Stimulated activated CD4-positive, alpha-beta T cell treated with anti-CD3 and anti-CD28 coated beads, Interleukin-15, amount 100 ng/mL, for 48 hours (primary cell): ENCODE measurements at places on chromosomes 12 and 14.

- DNase-seq = no peak
These were observed 158.4 kb upstream of the PLXNC1 start for GRCh38 chr12:93989949-93990348.

DNA sequence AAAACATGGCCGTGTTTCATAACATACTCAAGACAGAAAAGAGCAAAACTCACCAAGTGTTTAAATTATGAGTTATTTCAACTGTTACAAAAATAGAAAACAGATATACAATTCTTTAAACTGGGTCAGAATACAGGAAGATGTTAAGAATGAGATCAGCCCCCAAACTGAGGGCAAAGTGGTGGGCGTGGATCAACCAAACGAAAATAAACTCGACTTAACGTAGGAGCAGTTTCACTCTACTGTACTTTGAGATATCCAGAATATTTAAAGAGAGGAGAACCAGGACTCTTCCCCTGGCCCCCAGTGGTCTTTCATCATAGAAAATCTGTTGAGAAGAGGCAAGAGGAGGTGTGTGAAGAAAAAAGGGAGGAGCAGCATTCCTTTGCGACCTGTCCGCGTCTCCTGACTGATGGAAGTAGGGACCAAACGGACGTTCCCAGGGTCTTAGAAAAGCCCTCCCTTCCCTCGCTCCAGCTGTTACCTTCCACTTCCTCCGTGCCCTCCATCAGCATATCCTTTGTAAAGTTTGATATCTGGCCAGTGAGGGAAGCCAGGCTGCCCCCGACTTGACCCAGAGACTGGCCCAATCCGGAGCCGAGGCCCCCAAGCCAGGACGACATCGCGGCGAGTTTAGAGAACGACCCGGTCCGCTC lies 668 bp downstream of the TRIP11 start:
- no peak for DNase-seq

GRCh38 chr12:4307593-4308333 lies 13.2 kb upstream of the TIGAR start:
- no peak for DNase-seq

DNA sequence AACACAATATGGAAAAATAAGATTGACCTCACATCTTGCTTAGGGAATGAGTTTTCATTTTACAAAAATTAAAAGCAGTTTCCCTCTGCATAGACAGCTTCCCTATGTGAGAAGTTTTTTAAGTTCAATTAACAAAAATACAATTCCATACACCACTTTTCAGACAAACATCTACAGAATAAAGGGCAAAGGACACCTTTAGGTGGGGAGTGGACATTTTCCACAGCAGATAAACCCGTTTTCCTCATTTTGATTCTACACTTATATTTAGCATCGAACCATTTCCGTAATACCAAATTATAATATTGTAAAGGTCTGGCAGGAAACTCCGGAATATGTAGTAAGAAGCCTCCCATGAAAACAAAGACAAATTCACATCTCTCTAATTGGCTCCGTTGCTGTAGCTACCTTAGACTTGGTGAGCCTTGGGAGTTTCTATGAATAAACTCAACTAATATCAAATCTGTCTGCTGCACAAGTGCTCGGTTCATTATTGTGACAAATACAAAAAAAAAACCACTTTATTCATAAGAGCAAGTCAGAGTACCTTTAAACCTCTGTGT lies 1.7 kb downstream of the ARMH4 start:
- DNase-seq = no peak

DNA sequence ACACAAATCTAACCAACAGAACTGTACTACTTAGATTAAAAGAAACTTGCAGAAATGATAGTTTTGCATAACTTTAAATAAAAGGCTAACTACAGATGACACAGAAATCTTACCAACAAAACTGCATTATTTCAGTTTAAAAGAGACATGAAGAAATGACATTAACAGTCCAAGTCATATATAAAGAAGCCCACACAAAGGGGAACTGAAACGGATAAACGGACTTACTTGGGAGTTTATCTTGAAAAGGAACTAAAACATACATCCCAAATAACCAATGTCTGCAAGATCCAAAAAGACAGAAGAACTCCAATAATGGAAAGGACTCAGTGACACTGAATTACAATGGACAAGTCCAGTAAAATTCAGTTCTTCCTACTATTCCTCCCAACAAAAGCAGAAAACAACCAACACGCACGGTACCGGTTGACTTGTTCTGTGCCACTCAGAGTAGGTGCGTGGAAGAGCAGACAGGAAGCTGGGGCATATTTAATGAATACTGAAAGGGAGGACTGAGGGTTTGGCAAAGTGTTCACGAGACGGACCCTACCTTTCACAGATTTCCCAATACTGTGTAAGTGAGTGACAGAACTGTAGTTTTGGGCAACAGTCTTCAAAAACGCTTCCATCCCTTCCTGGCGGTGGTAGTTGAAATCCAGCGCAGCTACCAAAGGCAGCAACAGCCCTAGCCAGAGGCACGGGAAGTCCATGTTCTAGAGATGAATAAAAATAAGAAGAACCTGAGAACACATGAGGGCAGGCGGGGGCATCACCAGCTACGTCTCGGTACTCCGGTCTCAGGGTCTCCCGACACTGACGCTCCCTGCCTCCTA lies 627 bp downstream of the CPM start:
- peak; percentile 2 for DNase-seq

- no peak for DNase-seq
These were observed 67.2 kb downstream of the SCARB1 start for GRCh38 chr12:124796303-124796960.

DNA sequence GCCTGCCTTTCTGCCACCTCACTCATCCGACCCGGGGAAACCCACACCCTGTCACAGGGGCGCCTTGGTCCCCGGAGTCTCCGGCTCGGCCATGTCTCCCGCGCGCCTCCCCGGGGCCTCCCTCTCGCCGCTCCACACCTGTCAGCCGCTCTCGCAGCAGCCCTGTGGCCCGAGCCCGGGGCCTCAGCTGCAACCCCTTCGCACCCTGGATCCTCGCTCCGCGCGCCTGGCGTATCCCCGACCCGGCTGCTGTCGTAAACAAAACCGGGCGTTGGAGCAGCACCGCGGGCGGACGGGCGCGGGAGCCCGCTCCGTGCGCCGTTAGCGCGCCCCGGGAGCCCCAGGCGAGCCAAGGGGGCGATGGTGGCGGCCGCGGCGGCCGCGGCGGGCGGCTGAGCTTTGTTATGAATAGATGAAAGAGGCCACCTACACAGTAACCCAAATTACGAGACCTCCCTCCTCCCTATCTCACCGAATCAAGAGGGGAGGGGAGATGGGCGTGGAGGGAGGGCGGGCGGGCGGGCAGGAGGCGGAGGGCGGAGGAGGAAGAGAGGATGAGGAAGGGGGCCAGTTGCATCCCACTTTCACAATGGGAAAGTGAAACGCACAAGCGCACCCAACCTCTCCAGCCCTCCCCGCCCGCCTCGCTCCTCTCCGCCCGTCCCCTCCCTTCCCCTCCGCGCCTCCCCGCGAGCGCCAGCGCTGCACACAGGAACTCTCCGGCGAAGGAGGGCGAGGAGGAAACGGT lies at the start of gene PLXNC1:
Gene PLXNC1, plus strand, starts transcription at position 587 of the 748 bp plus-strand sequence. CDS start 395 bp downstream, outside the sequence.
- peak; percentile 55 for DNase-seq

DNA sequence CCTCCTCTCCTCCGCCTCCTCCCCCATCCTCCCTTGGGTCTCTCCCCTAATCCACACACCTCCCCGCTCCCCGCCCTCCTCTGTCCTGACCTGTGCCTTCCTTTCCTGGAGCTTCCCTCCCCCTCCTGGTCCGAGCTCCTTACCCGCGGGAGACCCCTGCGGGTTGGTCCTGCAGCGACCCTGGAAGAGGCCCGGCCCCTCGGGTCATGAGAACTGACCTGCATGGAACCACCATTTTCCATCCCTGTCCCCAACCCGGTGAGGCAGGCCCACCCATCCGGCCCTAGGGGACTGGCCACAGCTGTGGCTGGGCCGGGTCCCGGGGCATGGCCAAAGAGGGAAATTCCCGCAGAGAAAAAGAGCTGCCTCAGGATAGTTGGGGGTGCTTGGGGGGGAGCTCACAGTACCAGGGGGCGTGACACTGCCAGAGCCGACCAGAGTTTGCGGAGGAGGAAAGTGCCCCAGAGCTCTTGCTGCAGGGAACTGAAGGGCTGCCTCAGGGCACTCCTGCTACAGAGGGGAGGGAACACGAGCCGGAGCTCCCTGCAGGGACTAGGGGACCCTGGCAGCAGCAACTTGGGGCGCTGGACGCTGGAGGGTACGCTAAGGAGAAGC lies 613 bp downstream of the ARHGEF40 start:
- DNase-seq = no peak

- no peak for DNase-seq
These were observed 165.8 kb upstream of the LRIG3 start for GRCh38 chr12:59086126-59086525.

DNA sequence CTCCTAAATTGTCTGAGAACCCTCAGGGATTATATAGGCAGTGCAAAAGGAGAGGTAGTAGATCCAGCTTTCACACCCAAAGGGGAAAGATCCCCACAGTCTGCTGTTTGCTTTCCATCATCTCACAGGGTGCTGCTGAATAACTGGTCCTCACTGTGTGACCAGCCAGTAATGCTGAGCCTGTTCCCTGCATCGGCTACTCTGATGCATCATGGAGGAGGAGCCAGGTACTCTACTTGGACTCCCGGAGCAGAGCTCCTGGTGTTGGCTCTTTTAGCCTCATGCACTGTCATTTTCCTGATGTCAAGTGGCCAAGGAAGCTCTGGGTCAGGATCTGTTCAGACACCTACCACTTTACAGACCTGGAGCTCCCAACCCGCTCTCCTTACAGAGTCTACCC lies 127.4 kb upstream of the ATF1 start:
- no peak for DNase-seq

DNA sequence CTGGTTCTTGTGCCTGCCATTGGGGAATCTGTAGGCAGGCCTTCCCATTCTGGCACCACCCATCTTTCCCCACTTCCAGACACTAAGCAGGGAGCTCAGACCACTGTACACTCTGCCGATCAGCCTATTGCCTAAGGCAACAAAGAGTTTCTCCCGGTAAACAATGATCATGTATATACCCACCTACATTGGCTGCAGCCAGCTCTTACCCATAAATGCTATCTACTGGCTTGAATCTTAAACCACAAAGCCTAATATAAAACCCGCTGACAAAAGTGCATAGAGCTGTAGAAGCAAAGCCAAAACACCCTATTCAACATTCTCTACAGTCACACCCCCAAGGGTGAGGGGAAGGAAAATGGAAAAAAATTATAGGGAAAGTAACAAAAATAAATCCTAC lies 20.8 kb upstream of the GLIPR1 start:
- no peak for DNase-seq

DNA sequence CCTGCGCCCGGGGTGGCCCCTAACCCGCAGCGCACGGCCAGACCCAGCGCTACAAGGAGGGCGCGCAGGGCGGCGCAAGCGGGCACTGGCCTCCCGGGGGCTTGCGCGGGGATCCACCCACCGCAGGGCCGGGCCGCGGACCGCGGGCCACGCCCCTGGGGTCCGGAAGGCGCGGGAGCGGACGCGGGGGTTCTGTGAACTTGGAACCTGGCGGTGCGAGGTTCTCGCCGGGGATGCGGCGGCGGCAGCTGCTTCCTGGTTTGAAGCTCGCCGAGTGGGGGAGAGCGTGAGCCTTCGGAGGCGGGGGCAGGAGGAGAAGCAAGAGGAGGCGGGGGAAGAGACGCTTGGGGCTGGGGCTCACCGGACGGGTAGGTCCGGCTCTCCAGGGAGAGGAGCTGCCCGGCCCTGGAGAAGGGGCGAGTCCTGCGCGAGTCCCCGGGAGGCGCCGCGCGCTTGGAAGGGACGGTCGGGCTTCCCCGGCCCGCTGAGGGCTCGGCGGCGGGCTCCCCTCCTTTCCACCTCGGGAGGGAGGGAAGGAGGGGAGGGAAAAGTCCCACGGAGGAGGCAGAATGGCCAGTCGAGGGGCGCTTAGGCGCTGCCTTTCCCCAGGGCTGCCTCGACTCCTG lies at the start of gene PRKCH:
Gene PRKCH, plus strand, starts transcription at position 195 of the 626 bp plus-strand sequence. CDS start 523 bp downstream, outside the sequence.
- DNase-seq = peak; percentile 57

GRCh38 chr14:56221382-56222128 lies 103.3 kb downstream of the PELI2 start:
- DNase-seq = no peak

- DNase-seq = no peak
These were observed 461.4 kb downstream of the NRXN3 start for GRCh38 chr14:78631551-78631950.

- no peak for DNase-seq
These were observed 1.8 kb downstream of the MON2 start for GRCh38 chr12:62468397-62468796.

GRCh38 chr14:66495218-66496098 lies 9.3 kb downstream of the CCDC196 start:
- peak; percentile 3 for DNase-seq

DNA sequence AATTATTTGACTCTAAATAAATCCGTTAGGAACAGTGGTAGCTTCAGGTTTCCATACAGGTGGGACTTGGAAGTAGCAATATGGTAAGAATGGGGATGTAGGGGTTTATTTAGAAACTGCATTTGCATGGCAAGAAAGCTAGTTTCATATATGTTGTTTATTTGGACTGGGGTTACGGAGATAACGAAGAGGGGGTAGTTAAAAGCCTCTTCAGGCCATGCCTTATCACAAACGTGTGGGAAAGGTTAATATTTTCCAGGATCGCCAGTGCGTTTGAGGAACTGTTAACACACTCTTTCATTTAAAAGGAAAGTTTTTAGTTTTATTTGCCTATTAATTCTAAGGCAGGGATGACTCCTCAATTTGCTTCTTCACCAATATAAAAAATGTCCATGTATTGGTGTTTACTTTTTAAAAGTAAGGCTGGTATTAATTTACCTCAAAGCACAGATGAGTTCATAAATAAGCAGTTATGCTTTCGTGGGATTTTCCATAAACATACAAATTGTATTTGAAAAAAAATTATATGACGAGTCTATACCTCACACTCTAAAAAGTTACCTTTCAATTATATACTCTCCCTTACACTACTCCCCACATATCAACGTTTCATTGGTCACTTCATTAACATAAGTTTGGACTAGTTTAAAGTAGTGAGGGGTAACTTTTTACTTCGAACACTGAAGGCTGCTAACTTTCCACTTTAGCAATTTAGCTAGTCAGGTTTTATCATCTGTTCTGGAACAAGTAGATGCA lies 814 bp downstream of the RAB2B start:
- no peak for DNase-seq
